Activated CD8-positive, alpha-beta memory T cell treated with anti-CD3 and anti-CD28 coated beads, Interleukin-2, amount 50 U/mL, for 4 hours (primary cell): ENCODE measurements at places on chromosomes 11 and 22.

- no peak for DNase-seq
Measured at GRCh38 chr22:31049815-31050420, 31.2 kb upstream of the SMTN start.

DNA sequence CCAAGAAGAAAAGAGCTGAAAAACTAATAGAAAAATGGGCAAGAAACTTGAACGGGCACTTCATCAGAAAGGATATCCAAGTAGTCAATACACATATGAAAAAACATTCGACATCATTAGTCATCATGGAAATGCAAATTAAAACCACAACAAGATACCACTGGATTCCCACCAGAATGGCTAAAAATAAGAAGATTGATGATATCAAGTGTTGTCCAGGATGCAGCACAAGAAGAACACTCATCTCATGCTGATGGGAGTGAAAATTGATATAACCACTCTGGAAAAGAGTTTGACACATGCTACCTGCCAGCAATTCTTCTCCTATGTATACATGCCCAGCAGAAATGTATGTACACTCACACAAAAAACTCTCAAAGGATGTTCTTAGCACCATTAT lies 26.9 kb upstream of the SCUBE2 start:
- no peak for DNase-seq

GRCh38 chr11:95148406-95148805 lies 58.8 kb downstream of the ENDOD1 start:
- DNase-seq, result no peak

DNA sequence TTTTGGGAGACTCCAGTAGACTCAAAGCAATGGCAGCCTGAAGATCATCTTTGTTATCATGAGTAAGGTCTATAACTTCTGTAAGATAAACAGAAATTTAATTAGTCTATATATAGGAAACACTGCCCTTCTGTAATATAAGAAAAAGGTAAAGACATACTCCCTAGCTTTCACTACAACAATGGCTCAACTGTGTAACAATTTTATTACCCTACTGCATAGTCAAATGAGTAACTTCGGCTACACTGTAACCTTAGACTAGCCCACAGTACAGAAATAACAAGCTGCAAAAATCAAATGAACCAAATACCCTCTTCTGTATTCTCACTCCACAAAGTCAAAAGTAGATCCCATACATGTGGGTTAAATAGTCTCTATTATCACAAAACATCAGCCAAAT lies 33.7 kb downstream of the USP28 start:
- no peak for DNase-seq
